Occipital lobe (tissue), 3 donors: ENCODE measurements at places on chromosomes 11 and 22. TPM values are rescaled to one million over a fixed set of nuclear protein-coding genes. Genes with fewer than 3 reads are reported as not detected.

Gene KCNE3
- total RNA-seq, result 1.7 TPM

Gene HBG2
- total RNA-seq, result 1,921 TPM

Gene SYT8
- not detected for total RNA-seq

Gene INSC
- 0.31 TPM for total RNA-seq

Gene TRIM49B
- total RNA-seq, result not detected

Gene GRAMD1B
- 59.9 TPM for total RNA-seq

Gene CRYAB
- 10.3 TPM for total RNA-seq

Gene CRYBA4
- total RNA-seq, result not detected

Gene TSGA10IP
- not detected for total RNA-seq
